ENCODE measurements at places on chromosomes 12 and 14.

- peak; percentile 84 for DNase-seq
Measured at GRCh38 chr12:115103884-115104883, 420.2 kb upstream of the TBX3 start.

DNA sequence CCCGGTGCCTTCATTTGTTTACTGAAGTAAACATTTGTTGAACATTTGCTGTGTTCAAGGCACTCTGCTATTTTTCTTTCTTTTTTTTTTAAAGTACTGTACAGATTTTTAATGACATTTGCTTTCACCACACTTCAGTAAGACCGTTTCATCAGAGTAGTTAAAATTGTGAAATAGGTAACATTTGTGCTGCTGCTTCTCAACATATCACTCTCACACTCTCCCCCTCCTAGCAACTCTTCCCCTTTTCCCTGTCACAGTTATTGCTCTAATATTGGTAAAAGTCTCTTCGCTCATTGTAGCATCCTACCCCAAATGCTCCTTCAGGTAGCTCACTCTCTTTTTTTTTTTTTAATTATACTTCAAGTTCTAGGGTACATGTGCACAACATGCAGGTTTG lies 49.6 kb downstream of the SRGAP1 start:
- DNase-seq: no peak

- DNase-seq: no peak
Measured at GRCh38 chr12:130815028-130815741, 23.9 kb downstream of the STX2 start.

DNA sequence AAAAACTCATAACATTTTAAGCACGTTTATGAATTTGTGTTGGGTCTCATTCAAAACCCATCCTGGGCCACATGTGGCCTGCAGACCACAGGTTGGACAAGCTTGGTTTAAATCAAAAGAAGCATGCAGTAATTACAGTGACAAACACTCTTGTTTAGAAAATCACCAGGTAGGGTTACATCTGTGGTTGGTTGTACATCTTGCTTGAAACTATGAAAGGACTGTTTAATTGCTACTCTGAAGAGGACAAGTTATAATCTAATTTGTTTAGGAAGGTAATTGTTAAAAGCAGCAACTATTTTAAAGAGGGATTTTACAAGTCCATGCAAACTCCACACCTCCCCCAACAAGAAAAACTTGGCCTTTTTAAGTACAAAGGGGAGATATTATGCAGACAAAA lies 4.0 kb downstream of the TRIP11 start:
- no peak for DNase-seq

- DNase-seq: no peak
Measured at GRCh38 chr14:51056421-51056820, 38.5 kb downstream of the TRIM9 start.

DNA sequence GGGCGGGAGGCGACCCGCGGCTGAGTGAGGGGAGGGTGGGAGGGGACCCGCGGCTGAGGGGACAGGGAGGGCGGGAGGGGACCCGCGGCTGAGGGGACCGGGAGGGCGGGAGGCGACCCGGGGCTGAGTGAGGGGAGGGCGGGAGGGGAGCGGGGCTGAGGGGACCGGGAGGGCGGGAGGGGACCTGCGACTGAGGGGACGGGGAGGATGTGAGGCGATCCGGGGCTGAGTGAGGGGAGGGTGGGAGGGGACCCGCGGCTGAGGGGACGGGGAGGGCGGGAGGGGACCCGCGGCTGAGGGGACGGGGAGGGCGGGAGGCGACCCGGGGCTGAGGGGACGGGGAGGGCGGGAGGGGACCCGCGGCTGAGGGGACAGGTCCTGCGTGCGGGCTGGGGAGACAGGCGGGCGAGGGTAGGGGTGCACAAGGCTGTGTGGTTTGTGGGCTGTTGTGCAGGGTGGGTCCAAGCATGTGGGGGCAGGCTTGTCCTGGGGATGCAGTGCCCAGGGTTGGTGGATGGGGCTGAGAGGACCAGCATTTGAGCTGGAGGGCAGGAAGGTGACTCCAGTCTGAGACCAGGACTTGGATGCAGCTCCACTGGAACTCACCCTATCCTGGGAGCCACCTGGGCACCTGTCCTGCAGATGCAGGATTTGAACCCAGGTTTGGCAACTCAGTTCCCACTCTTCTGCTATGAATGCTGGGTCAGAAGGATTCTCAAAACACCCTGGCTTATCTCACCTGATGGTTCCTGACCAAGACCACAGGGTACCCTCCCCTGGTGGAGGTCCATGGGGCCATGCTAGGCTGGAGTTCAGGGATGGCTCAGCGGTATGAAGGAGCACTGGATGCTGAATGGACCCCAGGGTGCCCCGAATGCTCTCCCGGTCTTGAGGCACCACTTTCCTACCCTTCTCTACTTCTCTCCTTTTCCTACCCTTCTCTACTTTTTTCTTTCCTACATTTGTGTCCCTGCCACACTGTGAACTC lies 9.4 kb downstream of the PLD4 start:
- DNase-seq: peak; percentile 12

GRCh38 chr12:29528161-29528560 lies 30.7 kb upstream of the OVCH1 start:
- no peak for DNase-seq

GRCh38 chr12:54220567-54220966 lies 31.8 kb upstream of the SMUG1 start:
- no peak for DNase-seq

GRCh38 chr12:82458101-82458500 lies 99.8 kb downstream of the METTL25 start:
- no peak for DNase-seq

- peak; percentile 41 for DNase-seq
Measured at GRCh38 chr14:22886500-22887259, 3.7 kb downstream of the REM2 start.

GRCh38 chr12:63308671-63309070 lies 157.7 kb upstream of the AVPR1A start:
- no peak for DNase-seq

DNA sequence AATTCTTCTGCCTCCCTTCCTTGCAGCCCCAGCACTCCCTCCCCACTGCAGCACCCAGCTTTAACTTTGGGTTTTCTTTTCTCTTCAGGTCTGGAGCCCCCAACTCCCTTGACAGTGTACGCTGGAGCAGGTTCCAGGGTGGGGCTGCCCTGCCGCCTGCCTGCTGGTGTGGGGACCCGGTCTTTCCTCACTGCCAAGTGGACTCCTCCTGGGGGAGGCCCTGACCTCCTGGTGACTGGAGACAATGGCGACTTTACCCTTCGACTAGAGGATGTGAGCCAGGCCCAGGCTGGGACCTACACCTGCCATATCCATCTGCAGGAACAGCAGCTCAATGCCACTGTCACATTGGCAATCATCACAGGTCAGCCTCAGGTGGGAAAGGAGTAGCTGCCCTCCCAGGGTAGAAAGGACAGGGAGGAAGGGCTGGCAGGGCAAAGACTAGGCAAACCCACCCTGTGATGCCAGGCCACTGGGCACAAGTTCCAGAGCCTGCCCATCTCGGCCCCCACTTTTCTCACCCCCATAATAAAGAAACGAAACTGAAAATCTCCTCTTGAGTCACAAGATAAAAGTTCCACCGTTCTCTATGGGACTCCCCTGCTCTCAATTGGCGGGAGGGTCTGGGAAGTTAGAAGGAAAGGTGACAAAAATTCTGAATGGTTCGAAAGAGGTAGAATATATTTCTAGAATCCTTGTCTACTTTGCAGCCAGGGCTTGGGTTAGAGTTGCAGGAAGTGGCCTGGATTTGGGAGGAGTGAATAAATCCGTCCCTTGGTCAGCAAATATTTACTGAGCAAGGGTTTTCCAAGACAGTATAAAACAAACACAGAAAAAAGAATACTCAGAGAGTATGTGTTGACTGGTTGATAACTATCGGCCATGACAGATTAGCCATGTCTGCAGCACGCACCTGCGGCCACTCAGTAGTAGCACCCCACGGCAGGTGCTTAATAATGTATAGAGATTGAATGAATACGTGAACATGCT lies 3.2 kb downstream of the LAG3 start:
- DNase-seq: no peak

- DNase-seq: no peak
Measured at GRCh38 chr12:77938301-77938700, 107.6 kb downstream of the NAV3 start.

- no peak for DNase-seq
Measured at GRCh38 chr12:23133471-23133870, 508.5 kb downstream of the ETNK1 start.

- DNase-seq: no peak
Measured at GRCh38 chr14:104072586-104072985, 12.9 kb upstream of the ASPG start.

DNA sequence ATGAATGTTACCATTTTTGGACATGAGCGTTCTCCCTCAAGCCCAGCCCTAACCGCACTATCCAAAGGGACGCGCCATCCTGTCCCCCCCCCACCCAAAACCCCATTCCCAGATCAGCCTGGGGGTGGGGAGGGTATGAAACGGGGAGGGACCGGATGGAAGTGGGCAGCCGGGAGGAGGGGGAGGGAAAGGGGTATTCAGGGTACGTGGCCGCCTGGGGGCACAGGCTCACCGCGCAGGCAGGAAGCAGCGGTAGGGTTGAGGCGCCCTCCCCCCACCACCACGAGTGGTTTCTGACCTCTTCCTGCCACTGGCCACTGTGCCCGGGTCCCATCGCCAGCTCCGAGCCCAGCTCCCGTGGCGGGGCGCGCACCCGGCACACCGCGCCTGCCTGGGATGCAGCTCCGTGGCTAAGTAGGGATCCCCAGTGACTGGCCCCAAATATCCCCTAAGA lies 1.4 kb downstream of the ACTN1 start:
- DNase-seq: no peak

GRCh38 chr14:51620056-51620455 lies 31.7 kb upstream of the FRMD6 start:
- no peak for DNase-seq

GRCh38 chr12:91033251-91033650 lies 24.6 kb downstream of the KERA start:
- no peak for DNase-seq

- no peak for DNase-seq
Measured at GRCh38 chr14:105021656-105022275, 883 bp upstream of the CDCA4 start.

GRCh38 chr12:49537752-49538509 lies 899 bp upstream of the KCNH3 start:
- no peak for DNase-seq

- DNase-seq: no peak
Measured at GRCh38 chr12:126897102-126897501, 1369.9 kb upstream of the TMEM132C start.

GRCh38 chr12:109650808-109651207 lies 62.8 kb upstream of the FAM222A start:
- no peak for DNase-seq

DNA sequence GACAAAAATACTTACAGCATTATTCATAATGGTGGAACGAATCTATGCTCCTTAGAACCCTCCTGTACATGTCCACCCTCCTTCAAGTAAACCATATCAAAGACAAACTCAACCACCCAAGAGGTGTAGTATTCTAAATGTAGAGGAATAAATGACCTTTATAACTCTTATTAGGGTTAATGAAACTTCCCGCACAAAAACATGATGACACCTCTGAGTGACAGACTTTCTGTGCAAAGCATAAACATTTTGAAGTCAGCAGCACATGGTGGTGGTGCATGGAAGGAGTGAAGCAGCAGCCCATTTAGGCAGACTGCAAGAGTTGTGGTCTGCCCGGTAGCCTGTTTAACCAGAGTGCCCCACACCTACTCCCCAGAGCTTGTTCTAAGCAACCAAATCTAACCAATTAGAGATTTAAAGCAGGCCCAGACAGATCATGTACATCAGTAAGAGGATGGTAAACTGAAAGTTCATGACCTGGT lies 615 bp upstream of the ASB8 start:
- DNase-seq: no peak

- DNase-seq: no peak
Measured at GRCh38 chr12:63941166-63941800, 96.8 kb downstream of the SRGAP1 start.

DNA sequence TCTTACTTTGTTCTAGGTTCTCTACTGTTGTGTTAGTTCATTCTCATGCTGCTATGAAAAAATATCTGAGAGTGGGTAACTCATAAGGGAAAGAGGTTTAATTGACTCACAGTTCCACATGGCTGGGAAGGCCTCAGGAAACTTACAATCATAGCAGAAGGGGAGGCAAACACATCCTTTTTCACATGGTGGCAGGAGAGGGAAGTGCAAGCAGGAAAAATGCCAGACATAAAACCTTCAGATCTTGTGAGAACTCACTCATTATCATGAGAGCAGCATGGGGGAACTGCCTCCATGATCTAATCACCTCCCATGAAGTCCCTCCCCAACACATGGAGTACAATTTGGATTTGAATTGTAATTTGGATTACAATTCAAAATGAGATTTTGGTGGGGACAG lies 69.6 kb downstream of the MGST1 start:
- DNase-seq: no peak

GRCh38 chr12:44287545-44287944 lies 451.7 kb downstream of the TMEM117 start:
- DNase-seq: peak; percentile 8

DNA sequence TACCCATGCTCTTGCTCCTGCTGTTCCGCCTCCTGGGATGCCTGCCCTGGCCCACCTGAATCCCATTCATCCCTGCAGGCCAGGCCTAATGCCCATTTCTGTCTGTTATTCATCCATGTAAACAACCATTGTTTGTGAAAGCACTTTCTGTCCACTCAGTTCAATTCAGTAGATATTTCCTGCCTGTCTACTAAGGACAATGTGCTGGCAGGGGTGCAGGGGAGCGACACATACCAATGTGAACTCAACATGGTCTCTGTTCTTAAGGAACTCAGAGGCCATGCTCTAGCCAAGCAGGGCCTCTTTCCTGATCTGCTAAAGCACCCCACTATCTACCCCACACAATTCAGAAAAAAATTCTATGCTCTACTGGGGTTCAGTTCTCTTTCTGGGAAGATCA lies 88.5 kb upstream of the ZFP36L1 start:
- DNase-seq: no peak

DNA sequence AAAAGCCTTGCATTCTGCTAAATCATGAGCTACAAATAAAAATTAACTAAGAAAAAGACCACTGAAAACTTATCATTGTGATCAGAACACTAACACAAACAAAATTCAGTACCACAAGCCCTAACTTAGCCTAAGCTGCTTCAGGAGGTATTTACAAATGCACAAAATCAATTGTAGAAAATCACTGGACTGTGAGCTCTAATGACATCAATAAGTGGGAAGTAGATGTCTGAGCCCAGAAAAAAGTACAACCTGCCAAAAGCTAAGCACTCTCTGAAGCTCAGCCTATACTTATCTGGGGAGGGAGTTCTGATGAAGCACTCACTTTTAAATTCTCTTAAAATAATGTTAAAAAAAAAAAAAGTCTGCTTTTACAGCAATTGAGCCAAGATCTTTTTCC lies 92.9 kb downstream of the SLCO1B1 start:
- DNase-seq: no peak

DNA sequence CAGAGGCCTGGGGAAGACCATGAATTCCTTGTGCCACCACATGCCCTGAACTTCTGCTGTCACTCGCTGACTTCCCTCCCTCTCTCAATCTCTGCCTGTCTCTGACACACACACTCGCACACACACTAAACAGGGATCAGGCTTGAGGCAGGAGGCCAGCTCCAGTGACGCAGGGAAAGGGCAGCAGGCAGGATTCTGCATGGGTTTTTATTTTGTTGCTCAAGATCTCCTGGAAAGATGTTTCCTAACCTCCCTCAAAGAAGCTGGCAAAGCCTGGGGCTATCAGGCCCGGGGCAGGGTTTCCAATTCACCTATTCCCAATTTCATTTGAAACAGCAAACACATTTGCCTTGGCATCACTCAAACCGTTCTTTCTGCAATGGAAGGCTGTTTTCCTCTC lies 27.7 kb upstream of the PEX5 start:
- peak; percentile 64 for DNase-seq

Data from fibroblast of the aortic adventitia (primary cell).